ENCODE measurements at places on chromosomes 13 and 19.
A peak's percentile ranks its signal among the peaks of the same experiment; 100 is the strongest.

GRCh38 chr19:13051557-13052165 is 51.0 kb downstream of the LYL1 start:
- H3K27me3 ChIP-seq = no peaks in the 10 kb centered on the region
- H3K4me3 ChIP-seq = peak overlapping the region; percentile 22
- peaks cover 66% of the 10 kb centered on the region for H3K4me1 ChIP-seq
- peak; percentile 50 for DNase-seq
- peak overlapping the region; percentile 100 for H3K27ac ChIP-seq

GRCh38 chr19:17118957-17119356 is 43.4 kb downstream of the MYO9B start:
- peaks cover 39% of the 10 kb centered on the region for H3K36me3 ChIP-seq
- DNase-seq = no peak

DNA sequence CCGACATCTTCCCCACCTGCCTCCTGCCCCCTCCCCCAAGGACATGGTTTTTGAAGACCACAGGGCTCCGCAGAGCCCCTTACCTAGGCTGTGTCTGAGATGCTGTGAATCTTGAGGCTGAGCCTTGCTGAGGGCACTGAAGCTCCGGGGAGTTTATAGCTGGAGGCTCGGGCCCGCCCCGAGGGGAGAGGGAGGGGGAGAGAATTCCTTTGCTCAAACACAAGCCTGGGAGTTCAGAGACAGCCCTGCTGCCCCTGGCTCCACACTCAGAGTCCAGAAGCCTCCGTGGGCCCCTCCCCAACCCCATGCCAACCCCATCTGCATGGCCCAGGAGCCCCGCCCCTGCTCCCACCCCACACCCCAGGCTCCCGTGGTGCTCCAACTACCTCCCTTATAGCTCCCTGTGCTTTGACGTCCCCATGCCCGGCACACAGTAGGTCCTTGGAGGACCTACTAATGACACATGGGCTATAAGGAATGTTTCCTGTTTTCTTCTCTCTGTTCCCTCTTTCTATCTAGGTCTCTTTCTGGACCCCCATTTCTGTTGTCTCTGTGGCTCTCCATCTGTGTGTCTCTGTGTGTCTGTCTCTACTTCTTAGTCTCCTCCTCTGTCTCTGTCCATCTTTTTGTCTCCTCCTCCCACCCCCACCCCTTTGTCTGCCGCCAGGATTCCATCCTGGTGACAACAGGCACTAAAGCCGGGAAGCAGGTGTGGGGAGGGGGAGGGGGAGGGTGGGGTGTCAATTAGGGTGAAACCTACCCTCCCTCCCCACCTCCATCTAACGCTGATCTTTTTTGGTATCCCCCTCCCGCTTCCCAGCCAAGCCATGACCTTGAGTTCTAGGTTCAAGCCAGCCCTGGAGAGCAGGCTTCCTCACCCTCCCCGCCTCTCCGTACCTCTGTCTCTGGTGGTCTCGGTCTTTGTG is at the start of gene TNNT1:
Gene TNNT1, minus strand, starts transcription at position 129 of the 926 bp plus-strand sequence. CDS start 2,049 bp downstream, outside the sequence.
- peaks cover 84% of the 10 kb centered on the region for H3K27me3 ChIP-seq
- no peak for DNase-seq
- H3K27ac ChIP-seq = no peak within 1 kb of the TSS
- no peaks in the 10 kb centered on the region for H3K4me1 ChIP-seq

- no peak overlapping the region for H3K27ac ChIP-seq
- peaks cover 9% of the 10 kb centered on the region for H3K36me3 ChIP-seq
These were observed 6.4 kb downstream of the YIPF2 start for GRCh38 chr19:10921910-10922637.

DNA sequence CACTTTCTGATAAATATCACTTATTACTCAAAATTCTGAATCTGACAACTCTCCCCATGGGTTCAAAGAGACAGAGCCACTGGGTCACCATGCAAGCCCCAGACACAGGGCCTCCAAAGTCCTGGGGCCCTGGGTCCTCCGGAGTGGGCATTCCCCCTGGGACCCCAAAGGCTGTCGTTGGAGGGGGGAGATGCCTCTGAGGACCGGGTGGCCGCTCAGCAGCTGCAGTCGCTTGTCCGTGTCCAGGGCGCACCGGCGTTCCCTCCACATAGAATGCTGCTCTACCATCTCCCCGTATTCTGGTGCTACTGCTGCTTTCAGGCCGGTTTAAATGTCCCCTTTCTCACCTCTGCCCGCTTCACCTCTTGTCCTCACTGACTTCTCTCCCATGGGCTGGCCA is 246.1 kb downstream of the TEX29 start:
- H3K27me3 ChIP-seq = no peaks in the 10 kb centered on the region
- DNase-seq = no peak
- no peak overlapping the region for H3K27ac ChIP-seq
- no peak overlapping the region for H3K4me3 ChIP-seq
- H3K4me1 ChIP-seq = no peaks in the 10 kb centered on the region

GRCh38 chr19:46537136-46538097 is 41.8 kb upstream of the PNMA8B start:
- peak; percentile 72 for DNase-seq
- no peaks in the 10 kb centered on the region for H3K27me3 ChIP-seq
- H3K4me1 ChIP-seq = no peaks in the 10 kb centered on the region
- H3K36me3 ChIP-seq = no peaks in the 10 kb centered on the region
- H3K4me3 ChIP-seq = no peak overlapping the region

DNA sequence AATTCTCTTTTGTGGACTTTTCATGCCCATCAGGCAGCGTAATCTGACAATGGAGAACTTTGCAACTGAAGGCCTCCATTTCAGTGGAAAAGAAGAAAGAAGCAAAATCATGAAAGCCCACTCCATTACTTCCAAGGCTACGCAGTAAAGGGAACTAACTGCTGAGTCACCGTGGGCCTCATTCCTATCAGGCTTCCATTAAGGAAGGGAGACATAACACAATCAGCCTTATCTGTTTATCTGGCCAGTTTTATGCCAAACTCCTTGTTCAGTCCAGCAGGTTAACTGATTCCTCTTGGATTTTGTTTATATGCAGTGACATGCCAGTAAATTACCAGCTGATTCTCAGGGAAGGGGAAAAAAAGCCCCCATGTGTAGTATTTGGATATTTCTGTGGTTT is 56.8 kb upstream of the KATNAL1 start:
- H3K4me3 ChIP-seq = no peak overlapping the region
- no peaks in the 10 kb centered on the region for H3K4me1 ChIP-seq
- H3K27ac ChIP-seq = no peak overlapping the region
- no peak for DNase-seq

- H3K27ac ChIP-seq = no peak overlapping the region
- no peaks in the 10 kb centered on the region for H3K27me3 ChIP-seq
- no peaks in the 10 kb centered on the region for H3K36me3 ChIP-seq
- H3K4me3 ChIP-seq = no peak overlapping the region
These were observed 44.7 kb upstream of the NFIC start for GRCh38 chr19:3321696-3322095.

DNA sequence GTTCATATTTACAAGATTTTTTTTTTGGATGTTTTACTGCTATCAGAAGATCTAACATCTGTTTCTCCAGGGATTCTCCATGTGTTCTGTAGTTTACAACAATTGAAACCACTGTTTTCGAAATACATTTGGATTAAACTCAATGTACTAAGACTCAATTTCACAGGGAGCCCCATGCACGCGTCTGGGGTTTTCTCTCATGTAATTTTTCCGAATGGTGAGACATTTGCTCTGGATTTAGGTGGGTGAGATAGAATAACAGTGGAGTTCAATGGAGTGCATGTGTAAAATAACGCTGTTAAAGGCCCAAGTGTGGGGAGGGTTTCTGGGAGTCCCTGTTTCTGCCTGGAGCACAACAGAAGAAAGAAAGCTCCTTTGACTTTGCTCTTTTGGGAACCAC is 330.3 kb downstream of the TSHZ3 start:
- no peaks in the 10 kb centered on the region for H3K27me3 ChIP-seq
- H3K27ac ChIP-seq = no peak overlapping the region

DNA sequence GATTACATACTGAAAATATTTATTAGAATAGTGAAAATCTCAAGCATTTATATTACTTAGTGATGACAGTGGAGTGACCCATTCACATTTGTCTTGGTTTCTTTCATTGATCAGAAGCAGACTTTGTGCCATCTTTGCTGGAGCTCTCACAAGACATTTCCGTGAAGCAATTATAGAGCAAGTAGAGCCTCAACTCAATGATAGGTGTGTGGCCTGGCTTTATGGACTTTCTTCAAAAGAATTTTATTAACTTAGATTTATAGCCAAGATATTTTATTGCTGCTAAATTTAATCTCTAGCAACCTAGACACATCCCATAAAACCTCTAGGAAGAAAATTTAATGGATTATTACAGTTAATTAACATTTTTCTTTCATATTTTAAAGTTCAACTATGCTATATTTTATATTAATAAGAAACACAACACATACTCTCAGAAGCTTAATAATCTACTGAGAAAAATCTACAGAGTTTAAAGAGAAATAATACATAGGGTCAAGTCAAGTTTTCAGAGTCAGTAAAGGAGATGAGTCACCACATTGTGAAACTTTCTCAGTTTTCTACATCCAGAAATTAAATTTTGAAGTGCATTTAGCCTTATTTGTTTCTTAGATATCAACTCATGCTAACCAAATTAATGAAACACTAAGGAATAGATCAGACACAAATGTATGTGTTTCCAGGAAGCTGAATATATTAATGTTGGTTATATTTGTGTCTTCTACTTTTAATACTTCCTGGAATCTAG is 160.5 kb downstream of the LACC1 start:
- no peak overlapping the region for H3K27ac ChIP-seq
- no peak for DNase-seq
- no peaks in the 10 kb centered on the region for H3K36me3 ChIP-seq
- H3K27me3 ChIP-seq = no peaks in the 10 kb centered on the region

- H3K4me1 ChIP-seq = no peaks in the 10 kb centered on the region
- H3K27ac ChIP-seq = no peak overlapping the region
- no peaks in the 10 kb centered on the region for H3K36me3 ChIP-seq
- no peak overlapping the region for H3K4me3 ChIP-seq
These were observed 1.9 kb downstream of the SLITRK6 start for GRCh38 chr13:85797311-85797710.

DNA sequence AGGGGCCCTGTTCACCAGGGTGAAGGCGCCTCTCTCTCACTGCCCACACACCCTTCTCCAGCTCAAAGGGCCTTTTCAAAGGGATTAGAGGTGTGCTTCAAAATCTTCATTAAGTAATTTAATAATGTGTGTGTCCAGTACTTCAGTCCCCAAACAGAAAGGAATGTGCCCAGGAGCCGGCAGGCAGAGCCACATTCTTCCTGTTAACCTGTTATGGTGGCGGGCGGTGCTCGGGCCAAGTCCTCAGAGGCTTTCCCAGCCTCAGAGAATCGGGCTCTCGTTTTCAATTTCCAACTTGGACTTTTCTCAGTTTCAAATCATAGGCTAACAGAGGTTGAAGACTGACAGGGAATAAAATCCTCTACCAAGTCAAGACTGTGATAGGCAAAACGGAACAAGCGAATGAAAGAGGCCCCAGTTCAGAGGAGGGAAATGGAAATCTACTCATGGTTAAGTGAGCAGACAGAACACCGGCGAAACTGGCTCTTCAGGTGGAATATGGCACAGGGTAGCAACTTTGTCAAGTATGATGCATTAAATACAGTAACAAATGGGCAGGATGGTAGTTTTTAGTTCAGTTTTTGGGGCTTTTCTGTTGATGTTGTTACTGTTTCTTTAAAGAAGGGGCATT is 68.6 kb downstream of the FOXO1 start:
- H3K4me1 ChIP-seq = peaks cover 85% of the 10 kb centered on the region
- DNase-seq = no peak
- no peak overlapping the region for H3K4me3 ChIP-seq

DNA sequence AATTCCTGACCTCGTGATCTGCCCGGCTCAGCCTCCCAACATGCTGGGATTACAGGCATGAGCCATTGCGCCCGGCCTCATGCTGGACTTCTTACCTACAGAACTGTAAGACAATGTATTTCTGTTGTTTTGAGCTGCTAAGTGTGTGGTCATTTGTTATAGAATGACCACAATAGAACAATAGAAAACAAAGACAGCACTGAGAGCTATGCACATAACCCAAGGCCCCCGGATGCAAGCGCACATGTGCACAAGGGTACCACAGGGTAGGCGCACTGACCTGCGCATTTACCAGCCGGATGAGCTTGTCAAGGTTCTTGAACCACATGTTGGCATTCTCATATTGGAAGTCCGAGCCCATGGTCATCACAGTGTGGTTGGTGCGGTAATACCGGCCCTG is 5.6 kb downstream of the MAN2B1 start:
- no peak overlapping the region for H3K4me3 ChIP-seq
- H3K4me1 ChIP-seq = peaks cover 18% of the 10 kb centered on the region
- DNase-seq = no peak
- H3K36me3 ChIP-seq = peaks cover 95% of the 10 kb centered on the region
- no peak overlapping the region for H3K27ac ChIP-seq
- H3K27me3 ChIP-seq = no peaks in the 10 kb centered on the region

DNA sequence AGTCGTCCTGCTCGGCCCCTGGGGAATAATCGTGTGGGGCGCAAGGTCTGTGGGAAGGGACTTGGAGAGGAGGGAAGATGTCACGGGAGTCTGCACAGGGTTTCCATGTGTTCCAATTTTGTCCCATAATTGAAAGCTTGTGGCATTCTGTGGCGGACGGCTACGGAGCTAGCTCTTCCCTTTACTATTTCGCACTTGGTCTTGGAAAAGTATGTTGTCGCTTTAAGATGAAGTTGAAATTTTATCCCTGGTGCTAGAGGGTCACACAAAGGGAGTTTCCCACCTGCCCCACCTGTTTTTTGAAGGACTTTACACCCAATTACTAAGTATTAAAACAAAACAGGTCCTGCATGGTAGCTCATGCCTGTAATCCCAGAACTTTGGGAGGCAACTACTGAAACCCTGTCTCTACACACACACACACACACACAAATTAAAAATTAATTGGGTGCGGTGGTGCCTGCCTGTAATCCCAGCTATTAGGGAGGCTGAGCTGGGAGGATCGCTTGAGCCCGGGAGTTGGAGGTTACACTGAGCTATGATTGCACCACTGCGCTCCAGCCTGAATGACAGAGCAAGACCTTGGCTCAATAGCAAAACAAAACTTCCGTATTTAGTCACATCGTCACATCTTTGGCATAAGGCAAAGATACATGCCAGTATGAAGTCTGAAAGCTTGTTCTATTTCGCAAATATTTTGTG is 967 bp upstream of the TPT1 start:
- peaks cover 60% of the 10 kb centered on the region for H3K36me3 ChIP-seq
- peak; percentile 29 for DNase-seq
- H3K27ac ChIP-seq = peak overlapping the region; percentile 100
- H3K27me3 ChIP-seq = no peaks in the 10 kb centered on the region

DNA sequence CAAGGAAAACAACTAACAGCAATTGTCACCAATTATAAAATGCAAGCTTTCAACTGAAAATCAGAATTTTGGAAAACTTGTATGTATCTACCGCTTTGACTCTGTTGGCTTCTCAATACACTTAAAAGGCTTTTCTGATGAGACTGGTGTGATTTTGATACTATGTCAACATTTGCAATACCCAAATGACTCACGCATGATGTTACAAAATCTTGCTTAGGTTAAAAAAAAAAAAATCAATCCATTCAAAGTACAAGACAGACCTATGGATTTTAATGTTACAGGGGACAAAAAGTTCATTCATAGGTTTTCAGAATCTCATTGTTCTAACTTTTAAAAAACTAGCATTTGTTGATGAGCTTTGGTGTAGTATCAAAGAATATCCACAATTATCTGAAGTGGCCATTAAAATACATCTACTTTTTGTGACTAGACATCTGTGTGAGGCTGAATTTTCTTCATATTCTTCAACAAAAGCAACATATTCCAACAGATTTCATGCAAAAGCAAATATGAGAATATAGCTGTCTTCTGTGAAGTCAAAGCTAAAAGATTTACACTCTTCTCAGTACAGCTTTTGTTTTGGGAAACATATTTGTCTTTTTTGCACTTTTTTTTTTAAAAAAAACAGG is 10.7 kb downstream of the ELF1 start:
- H3K27ac ChIP-seq = no peak overlapping the region
- H3K36me3 ChIP-seq = no peaks in the 10 kb centered on the region
- H3K4me1 ChIP-seq = no peaks in the 10 kb centered on the region
- H3K4me3 ChIP-seq = no peak overlapping the region
- DNase-seq = no peak

Data from tibial nerve (tissue), 4 donors.